Choroid plexus epithelial cell (primary cell): ENCODE measurements at places on chromosomes 4 and X.

GRCh38 chrX:19975845-19976244, 15.0 kb downstream of the BCLAF3 start:
- DNase-seq, result no peak

DNA sequence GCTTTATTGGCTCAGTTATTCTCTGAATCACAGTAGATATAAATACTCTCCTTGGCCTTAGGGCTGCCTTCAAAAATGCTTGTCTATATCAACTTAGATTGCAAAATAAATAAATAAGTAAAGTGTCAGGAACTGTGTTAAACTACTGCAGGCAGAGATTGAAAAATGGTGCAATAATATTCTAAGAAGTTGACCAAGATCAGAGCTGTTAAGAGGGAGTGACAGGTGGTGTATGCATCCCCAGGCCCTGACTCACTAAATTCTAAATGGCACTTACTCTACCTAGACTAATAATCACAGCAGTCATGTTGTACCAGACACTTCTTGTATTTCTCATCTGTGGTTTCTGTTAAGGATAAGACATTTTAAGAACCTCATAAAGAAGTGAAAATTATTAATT, 235.1 kb upstream of the SPOCK3 start:
- no peak for DNase-seq

DNA sequence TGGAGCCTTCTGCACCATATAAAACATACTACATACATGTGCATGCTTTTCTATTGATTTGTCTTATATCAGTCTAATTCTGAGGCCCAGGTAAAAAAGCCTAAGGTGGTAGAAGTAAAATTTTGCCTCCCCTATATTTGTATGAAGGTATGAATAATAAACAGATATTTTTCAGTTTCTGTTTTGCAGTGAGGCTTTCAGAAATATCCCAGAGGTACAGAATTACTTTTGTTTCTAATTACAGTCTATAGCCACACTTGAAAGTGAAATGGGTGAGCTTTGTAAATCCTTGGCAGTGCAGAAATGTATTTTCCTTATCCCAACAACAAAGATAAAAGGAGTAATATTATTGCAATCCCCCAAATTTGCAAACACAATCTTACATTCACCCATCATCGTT, 59.5 kb downstream of the DDX60 start:
- no peak for DNase-seq

DNA sequence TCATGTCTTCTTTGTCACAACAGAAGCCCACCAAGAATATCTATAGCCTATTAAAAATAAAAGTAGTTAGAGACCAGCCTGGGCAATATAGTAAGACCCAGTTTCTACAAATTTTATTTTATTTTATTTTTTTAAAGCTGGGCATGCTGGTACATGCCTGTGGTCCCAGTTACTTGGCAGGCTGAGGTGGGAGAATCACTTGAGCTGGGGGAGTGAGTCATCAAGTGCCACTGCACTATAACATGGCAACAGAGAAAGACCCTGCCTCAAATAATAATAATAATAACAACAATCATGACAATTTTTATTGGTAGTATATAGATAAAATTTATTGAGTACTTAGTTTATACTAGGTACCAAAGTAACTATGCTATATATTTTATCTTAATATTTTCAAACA, 93.0 kb upstream of the NPFFR2 start:
- peak; percentile 0 for DNase-seq

DNA sequence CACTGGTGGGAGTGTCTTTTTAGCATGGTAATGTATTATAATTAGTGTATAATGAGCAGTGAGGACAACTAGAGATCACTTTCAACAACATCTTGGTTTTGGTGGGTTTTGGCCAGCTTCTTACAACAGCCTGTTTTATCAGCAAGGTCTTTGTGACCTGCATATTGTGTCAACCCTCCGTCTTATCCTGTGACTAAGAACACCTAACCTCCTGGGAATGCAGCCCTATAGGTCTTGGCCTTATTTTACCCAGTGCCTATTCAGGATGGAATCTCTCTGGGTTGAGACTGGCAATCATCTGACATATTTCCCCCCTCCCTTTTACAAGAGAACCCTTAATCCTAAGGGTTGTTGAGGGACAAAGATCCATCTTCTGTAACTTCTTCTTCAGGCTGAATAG, 21.9 kb upstream of the ADH4 start:
- DNase-seq, result no peak

DNA sequence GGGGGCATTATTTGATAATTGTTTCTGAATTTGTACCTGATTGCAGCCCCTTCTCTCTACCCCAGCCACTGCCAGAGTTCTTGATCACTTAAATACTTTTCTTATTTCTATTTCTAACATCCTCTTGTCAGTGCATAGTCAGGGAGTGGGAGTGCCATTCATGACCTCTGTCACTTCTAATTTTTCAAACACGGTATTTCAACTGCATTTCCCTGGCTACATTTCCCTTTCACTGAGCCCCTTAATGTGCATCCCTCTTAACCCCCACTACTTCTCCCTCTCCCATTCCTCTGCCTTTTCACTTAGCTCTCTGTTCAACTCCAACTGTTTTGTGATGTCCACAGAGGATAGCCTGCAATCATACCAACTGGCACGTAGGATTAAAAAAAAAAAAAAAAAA, 128.3 kb upstream of the NAP1L5 start:
- no peak for DNase-seq

GRCh38 chrX:149540131-149540620, 636 bp upstream of the EOLA1 start:
- peak; percentile 92 for DNase-seq

GRCh38 chrX:55450259-55450658, 1.7 kb upstream of the MAGEH1 start:
- peak; percentile 18 for DNase-seq

- no peak for DNase-seq
Observed at GRCh38 chrX:51215266-51215665, 117.4 kb upstream of the NUDT10 start.

DNA sequence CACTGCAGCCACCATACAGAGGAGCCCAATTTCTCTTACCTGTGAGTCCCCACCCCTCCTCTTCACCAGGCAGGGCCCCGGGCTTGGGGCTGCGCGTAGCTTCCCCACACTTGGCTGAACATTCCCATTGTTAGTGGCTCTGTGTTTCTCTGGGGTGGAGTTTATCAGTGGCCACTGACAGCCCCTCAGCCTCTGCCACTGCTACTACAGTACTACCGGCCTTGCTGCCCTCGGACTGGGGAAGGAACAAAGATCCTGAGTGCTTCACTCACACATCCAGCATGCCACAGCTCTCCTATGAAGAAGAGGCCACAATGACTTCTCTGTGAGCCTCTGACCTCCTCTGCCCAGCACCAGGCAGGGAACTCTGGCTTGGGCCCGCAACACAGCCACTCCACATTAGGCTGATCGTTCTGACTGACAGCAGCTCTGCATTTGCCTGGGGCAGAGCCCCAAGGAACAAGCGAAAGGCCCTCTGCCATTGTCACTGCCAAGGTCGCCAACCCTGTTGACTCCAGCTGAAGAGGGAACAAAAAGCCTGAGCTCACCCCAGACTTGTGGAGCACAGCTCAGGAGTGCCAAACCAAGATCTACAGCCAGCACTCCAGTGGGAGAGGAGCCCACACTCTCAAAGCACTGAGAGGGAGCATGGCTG, 24.0 kb downstream of the ABCB7 start:
- DNase-seq, result no peak

GRCh38 chr4:3612281-3612680, 80.1 kb upstream of the LRPAP1 start:
- no peak for DNase-seq

GRCh38 chrX:13759152-13759718, 24.7 kb downstream of the OFD1 start:
- no peak for DNase-seq

GRCh38 chr4:128601991-128602695, 207.4 kb upstream of the JADE1 start:
- DNase-seq, result peak; percentile 89

- DNase-seq, result no peak
Observed at GRCh38 chrX:132677233-132677716, 188.4 kb upstream of the MBNL3 start.

- peak; percentile 97 for DNase-seq
Observed at GRCh38 chr4:25320773-25321172, 8.2 kb downstream of the ZCCHC4 start.

- DNase-seq, result peak; percentile 7
Observed at GRCh38 chr4:106569146-106570031, 200.8 kb upstream of the GIMD1 start.

DNA sequence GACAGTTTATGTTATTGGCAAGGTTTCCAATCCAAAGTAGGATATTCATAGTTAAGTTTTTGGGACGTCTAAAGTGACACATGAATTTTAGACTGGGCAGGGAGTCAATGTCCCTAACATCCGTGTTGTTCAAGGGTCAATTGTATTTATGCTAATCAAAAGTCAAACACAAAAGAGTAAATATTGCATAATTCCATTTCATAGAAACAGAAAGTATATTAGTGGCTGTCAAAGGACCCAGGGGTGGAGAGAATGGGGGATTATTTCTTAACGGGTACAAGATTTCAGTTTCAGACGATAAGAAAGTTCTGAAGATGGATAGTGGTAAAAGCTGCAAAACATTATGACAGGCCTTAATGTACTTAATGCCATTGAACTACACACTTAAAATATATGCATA, 971.8 kb upstream of the AGA start:
- DNase-seq, result no peak

DNA sequence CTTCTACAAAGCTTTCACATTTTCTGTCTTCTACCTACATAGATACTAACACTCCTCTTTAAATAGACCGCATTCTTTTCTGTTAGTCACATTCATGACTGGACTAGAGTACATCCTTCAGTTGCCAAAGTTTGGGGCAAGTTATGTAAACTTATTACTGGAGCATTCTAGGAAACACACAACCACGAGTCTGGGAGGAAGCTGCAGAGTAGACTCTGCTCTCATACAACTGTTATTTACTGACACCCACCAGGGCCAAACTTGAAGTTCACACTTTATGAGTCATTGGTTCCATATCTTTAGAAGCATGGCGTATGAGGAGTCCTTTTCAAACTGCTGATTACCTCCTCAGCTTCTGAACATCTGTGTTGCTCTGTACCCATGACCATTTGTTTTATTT, 87.0 kb downstream of the RNF150 start:
- peak; percentile 99 for DNase-seq

GRCh38 chr4:3766785-3767569, 792 bp downstream of the ADRA2C start:
- DNase-seq, result peak; percentile 2

DNA sequence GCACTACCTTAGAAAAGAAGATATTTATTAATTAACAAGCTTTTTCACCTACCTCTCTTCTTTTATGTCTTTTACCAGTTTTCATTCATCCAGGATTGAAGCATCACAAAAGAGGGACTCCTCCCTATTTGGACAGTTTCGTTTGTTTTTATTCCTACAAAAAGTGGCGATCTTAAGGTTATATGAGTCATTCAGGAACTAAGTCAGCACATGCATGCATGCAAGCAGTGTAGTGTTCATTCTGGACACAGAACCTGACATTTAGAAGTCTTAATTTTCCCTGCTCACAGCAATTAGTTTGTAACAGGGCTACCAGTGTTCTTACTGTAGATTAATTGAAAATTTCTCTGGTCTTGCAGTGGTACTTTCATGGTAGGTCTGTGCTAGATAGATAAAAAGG, 47.9 kb upstream of the QRFPR start:
- DNase-seq, result peak; percentile 66

- peak; percentile 81 for DNase-seq
Observed at GRCh38 chr4:128823025-128823661, 13.6 kb downstream of the JADE1 start.

GRCh38 chrX:115504167-115504566, 56.8 kb upstream of the PLS3 start:
- DNase-seq, result peak; percentile 7

DNA sequence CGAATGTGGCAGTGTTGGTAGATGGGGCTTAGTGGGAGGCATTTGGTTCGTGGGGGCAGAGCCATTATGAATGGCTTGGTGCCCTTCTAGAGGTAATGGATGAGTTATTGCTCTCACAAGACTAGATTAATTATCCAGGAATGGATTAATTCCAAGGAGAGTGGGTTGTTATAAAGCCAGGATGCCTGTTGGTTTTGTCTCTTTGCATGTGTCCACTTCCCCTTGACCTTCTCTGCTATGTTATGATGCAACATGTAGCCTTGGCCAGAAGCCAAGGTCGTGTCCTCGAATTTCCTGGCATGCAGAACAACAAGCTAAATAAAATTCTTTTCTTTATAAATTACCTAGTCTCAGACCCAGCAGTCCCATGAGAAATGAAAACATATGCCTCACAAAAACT, 111.2 kb upstream of the PLS3 start:
- DNase-seq, result peak; percentile 84

DNA sequence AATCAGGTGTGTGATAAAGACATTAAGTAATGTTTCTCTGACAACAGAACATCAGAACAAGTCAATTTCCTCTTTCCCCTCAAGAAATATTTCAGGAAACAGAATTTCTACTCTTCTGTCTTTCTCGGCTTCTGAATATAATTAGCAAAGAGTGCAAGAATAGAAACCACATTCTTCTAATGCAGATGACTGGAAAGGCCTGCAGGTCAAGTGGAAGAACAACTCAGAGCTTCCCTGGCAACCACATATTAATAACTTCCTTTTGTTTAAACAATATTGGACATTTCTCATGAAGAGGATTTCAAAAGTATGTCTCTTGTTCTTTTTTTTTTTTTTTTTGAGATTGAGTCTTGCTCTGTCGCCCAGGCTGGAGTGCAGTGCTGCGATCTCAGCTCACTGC, 225.5 kb downstream of the PARM1 start:
- DNase-seq, result no peak

GRCh38 chr4:156966836-156967235, 4.8 kb downstream of the PDGFC start:
- DNase-seq, result no peak

DNA sequence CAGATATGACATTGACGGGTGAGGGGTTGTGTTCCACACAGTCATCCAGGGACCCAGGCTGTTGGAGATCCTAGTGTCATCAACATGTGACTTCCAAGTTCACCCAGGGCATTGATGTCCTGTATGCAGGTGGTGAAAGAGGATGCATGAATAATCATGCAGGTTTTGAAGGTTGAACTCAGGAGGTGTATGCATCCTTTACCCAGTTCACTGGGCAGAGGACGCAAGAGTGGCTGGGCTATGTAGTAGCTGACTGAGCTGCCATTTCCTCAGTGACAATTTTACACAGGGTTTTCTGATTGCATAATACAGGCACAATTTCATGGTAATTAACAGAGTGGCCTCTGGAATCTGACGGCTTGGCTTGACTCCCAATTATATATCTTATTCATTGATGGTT, 323.0 kb downstream of the HS3ST1 start:
- no peak for DNase-seq

- DNase-seq, result no peak
Observed at GRCh38 chr4:65831828-65832227, 161.5 kb upstream of the EPHA5 start.
